ENCODE measurements at places on chromosomes 7 and 10.

- no peak for DNase-seq
These were observed 444.3 kb downstream of the GPAM start for GRCh38 chr10:111739125-111739873.

DNA sequence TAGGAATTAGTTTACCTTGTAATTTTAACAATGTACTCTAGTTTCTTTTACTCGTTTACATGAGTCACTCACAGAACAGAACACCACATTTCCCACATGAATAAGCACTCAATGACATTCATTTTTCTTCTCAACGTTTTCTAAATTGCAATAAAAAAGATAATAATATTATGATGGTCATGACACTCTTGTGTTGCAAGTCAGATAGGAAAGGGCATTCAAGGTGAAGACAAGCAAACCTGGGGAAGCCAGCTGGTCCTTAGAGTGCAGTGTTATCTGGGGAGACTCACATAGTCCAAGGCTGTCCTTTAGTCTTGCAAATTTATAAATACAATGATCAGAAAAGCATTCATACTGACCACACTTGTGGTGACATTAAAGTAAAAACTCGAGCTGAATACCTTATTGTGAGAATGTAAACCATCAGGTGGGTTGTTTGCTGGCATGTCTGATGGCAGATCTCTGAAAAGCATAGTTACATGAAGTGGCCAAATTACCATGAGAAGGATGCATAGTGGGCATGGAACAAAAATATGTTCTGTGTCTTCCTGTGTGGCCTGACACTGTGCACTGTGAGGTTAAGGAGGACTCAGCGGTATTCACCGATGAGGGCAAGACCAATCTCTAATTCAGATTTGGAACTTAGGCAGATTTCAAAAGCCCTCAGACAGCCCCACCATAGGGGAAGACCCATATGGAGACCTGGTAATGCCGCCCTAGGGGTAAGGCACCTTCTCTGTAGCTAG, 158.9 kb upstream of the ASAH2 start:
- no peak for DNase-seq

DNA sequence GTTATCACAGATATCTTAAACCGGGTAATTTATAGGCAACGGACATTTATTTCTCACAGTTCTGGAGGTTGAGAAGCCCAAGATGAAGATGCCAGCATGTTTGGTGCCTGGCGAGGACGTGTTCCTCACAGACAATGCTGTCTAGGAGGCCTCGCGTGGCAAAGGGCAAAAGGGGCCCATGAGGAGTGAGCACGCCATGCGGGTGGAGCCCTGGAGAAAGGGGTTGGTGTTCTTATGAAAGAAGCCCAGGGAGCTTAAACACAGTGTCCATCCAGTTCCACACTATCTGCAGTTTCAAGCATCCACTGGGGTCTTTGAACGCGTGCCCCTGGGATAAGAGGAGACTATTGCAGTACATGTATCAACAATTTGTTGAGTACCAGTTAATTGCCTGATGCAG, 51.4 kb downstream of the CXCL12 start:
- DNase-seq, result no peak

DNA sequence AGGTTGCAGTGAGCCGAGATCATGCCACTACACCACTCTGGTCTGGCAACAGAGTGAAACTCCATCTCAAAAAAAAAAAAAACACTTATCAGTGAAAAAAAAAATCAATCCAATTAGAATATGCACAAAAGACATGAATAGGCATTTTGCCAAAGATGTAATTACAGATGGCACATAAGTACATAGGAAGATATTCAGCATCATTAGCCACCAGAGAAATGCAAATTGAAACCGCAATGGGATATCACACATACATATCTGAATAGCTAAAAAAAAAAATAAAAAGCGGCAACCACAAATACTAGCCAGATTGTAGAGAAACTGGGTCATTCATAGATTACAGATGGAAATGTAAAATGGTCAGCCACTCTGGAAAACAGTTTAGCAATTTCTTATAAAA, 1310.8 kb downstream of the XPNPEP1 start:
- DNase-seq, result no peak

GRCh38 chr7:133434246-133434865, 181.5 kb downstream of the EXOC4 start:
- no peak for DNase-seq

- no peak for DNase-seq
These were observed 31.1 kb downstream of the PTPRE start for GRCh38 chr10:127937915-127938463.

DNA sequence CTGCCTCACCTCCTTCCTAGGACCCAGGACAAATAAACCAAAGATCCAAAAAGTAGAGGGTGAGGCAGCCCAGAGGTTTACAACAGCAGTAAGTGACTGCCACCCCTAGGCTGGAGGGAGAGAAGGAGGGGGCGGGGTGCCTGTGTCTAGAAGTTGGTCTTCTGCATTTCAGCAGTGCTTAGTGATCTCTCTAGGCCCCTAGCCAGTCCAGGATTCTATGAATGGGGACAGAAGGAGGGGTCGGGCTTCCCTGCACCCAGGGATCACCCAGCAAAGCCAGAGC, 62.8 kb upstream of the KDM7A start:
- DNase-seq, result no peak

DNA sequence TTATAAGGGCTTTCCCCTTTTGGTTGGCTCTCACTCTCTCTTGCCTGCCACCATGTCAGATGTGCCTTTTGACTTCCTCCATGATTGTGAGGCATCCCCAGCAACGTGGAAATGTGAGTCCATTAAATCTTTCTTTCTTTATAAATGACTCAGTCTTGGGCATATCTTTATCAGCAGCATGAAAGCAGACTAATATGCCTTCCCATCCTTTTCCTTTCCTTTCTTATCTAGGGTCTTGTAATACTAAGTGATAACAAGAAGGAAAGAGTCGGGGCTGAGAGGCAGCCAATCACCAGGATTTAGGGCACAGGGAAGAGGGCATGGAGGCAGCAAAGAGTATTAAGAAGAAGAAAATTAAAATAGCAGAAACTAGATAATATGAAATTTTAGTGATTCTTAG, 62.0 kb upstream of the JCAD start:
- no peak for DNase-seq

- no peak for DNase-seq
These were observed 203.5 kb downstream of the HIBADH start for GRCh38 chr7:27459021-27459730.

DNA sequence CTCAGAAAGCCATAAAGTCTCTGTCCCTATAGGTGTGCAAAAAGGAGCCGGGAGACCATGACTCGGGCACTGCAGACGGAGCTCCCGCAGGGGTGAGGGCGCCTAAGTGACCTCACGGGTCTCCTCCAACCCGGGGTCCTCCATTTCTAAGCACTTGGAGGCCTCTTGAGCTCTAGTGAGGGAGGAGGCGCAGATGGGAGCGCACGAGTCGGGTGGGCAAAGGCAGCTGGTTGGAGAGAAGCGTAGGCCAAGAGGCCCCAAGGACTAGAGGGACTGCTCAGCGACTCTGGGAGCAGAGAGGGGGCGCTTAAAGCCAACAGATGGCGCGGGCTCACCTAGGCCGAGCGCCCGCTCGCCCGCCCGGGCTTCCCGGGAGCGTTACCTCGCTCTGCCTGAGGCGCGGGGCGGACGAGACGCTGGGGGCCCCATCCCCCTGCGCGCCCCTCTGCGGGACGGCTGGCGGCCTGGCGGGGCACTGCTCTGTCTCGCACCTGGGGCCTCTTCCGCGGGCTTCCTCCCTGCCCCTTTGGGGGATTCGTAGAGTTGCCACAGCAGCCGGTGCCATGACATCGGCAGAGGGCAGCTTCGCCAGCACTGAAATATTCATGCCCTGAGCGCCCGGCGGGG, 523 bp upstream of the CDH23 start:
- peak; percentile 65 for DNase-seq

GRCh38 chr7:33841031-33841430, 64.3 kb upstream of the BMPER start:
- no peak for DNase-seq

- DNase-seq, result no peak
These were observed 107.7 kb downstream of the RBM20 start for GRCh38 chr10:110751850-110752249.

- DNase-seq, result no peak
These were observed 20.3 kb upstream of the PFKP start for GRCh38 chr10:3046981-3047547.

- no peak for DNase-seq
These were observed 30.6 kb downstream of the RBM17 start for GRCh38 chr10:6119423-6119822.

DNA sequence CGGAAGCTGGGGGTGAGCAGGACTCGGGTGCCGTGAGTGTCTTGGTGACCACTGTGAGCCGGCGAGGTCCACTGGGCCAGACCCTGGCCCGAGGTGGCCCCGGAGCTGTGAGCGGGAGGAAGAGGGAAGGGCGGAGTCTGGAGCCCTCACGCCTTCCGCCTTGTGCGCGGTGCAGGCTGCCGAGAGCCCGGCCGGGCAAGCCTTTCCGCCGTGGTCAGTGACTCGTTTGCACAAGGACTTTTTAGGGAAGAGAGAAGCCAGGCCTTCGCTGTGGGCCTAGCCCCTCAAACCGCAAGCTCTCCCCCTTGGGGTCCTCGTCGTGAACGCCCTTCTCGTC, 40.9 kb upstream of the ZNF32 start:
- DNase-seq, result no peak

- DNase-seq, result peak; percentile 36
These were observed 172.2 kb downstream of the SH2D4B start for GRCh38 chr10:80709866-80710265.

- no peak for DNase-seq
These were observed 167.0 kb upstream of the MTPN start for GRCh38 chr7:136144182-136144581.

- no peak for DNase-seq
These were observed 1.9 kb downstream of the CLRN3 start for GRCh38 chr10:127890832-127891334.

DNA sequence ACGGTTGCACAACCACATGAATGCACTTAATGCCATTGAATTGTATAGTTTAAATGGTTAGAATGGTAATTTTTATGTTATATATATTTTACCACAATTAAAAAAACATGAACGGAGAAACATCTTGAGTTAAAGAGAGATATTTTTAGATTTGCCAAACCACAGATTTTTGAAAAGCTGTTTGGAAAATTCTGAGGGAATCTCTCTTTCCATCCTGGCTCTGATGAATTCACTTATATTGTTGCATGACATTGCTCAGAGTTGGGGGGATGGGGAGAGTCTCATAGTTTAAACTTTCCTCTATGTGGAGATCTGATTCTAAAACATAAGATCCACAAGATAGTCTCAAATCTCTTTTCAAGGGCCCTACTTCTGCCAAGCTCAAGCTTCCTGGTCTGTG, 275.0 kb upstream of the NPVF start:
- no peak for DNase-seq

DNA sequence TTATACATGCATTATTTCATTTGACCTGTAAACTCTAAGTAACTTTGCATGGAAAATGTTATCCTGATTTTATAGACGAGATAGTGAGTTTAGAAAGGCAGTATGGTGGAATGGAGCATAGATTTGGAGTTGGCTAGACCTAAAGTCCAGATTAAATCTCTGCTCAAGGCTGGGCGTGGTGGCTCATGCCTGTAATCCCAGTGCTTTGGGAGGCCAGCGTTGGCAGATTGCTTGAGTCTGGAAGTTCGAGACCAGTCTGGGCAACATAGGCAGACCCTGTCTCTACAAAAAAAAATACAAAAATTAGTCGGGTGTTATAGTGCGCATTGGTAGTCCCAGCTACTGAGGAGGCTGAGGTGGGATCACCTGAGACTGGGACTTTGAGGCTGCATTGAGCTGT, 9.4 kb downstream of the PTEN start:
- no peak for DNase-seq

DNA sequence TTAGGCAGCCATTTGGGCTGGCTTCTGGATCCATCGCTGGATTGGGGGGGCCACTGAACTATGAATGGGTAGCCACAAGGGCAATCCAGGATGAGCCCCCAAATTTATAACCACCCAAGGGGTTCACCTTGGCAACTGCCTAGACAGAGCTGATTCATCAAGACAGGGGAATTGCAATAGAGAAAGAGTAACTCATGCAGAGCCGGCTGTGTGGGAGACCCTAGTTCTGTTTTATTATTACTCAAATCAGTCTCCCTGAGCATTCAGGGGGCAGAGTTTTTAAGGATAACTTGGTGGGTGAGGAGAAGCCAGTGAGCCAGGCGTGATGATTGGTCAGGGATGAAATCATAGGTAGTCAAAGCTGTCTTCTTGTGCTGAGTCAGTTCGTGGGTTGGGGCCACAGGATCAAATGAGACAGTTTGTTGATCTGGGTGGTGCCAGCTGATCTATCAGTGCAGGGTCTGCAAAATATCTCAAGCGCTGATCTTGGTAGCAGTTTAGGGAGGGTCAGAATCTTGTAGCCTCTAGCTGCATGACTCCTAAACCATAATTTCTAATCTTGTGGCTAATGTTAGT, 57.9 kb downstream of the DNAJB9 start:
- no peak for DNase-seq

GRCh38 chr10:118148247-118148646, 101.5 kb upstream of the RAB11FIP2 start:
- no peak for DNase-seq

DNA sequence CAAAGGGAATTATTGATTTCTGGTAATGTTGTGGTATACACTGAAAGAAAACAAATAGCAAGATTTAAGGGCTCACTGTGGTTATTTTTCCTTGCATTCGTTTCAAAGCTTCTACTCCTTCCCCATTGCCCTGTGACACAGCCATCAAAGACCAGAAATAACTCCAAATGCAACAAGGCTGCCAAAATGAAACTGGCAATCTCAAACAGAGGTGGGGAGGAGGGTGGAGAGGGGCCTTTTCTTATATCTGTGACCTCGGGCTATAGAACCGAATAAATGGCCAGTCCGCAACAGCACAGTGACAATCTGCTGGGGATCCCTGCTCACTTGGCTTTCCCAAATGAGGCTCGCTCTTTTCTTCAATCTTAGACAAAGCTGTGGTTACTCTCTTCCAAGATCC, 17.4 kb upstream of the SPOCK2 start:
- no peak for DNase-seq

DNA sequence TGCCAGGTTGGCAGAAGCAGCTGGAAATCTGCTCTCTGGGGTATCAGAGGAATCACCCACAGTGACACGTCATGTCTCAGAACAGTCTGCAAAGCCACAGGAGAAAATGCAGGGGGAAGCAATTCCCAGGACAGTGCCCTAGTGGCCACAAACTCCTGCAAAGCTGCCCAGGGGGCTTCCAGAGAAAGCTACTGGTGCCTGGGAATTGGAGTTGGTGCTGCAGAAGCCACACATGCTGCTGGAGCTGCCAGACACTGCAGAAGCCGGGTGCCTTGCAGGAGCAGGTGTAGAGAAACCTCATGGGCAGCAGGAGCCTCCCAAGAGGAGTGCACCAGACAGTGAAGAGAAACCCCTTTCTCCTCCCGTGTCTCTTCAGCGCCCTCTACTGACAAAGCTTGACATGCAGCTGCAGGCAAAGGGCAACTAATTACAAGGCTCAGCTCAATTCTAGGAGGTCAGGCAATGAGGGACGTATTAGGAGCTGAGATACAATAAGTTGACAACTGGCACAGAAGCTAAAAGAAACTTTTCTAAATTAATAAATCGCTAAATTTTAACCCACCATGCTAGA, 30.2 kb upstream of the NUB1 start:
- no peak for DNase-seq

DNA sequence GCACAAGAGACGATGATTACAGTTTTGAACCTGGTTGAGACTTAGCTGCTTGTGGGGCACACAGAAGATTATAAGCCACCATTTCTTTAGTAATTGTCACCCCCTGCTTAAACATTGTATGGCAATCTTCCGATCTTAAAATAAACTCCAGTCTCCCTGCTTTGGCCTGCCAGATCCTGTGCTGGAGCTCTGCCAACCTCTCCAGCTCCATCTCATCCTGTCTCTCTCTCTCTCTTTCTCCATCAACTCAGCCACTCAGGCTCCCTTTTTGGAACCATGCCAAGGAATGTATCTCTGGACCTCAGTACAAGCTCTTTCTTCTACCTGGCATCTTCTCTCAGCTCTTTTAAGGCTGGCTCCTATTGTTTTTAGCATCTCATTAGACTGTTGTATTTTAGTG, 1053.2 kb downstream of the REEP3 start:
- DNase-seq, result no peak

Data from NCI-H524 treated with DMSO at 0.1 percent for 48 hours (cell line).